ENCODE measurements at places on chromosomes 4 and X.
A peak's percentile ranks its signal among the peaks of the same experiment; 100 is the strongest.

DNA sequence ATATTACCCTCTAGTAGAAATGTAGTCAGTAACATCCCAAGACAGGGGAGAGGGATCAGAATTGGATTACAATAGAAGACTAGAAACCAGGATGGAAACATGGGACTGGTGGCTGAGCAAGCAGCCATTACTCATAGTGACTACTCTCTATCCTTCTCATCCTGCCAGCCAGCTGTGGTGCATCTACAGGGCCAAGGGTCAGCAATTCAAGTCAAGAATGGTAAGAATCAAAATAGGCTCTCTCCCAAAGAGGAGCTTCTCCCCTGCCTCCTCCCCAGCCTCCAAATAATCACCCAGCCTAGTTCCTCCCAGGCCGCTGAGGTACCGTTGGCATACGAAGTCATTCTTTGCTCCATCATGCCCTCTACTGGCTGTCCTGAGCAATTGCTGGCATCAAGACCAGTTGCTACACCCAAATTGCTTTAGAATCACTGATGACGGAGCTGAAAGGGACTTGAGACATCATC lies 19.4 kb downstream of the AWAT2 start:
- peak; percentile 51 for DNase-seq

DNA sequence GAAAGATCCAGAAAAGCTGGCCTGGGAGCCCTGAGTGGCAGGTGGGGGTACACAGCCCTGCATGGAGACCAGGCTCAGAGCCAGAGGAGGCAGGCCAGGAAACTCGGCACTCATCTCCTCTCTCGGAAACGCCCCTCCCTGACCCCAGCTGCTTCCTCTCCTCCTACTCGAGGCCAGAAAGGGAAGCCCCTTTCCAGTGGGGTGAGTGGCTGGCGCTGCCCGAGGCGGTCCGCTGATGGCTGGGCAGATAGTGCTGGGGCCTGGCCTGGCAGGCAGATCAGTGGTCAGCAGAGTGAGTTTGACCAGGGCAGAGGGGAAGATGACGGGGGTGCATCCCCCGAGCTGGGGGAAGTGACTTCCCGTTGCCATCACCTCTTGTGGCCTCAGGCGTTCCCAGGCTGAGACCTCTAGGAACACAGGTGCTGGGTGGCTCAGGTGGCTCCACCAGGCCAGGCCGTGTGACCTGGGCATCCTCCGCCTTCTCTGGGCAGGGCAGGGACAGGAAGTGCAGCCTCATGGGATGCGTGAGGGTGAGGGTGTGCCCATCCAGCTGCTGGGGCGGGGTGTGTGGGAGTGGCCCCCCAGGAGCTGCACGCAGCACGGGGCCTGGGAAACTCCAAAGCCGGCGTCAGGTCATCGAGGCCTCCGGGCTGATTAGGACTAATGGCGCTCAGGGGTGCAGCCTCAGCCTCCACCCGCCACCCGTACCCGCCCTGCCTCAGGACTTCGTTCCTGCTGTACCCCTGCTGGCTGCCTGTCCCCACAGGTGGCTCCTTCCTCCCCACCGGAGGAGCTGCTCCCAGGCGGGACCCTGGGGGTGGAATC lies 5.7 kb downstream of the SH3BP2 start:
- DNase-seq, result peak; percentile 34

DNA sequence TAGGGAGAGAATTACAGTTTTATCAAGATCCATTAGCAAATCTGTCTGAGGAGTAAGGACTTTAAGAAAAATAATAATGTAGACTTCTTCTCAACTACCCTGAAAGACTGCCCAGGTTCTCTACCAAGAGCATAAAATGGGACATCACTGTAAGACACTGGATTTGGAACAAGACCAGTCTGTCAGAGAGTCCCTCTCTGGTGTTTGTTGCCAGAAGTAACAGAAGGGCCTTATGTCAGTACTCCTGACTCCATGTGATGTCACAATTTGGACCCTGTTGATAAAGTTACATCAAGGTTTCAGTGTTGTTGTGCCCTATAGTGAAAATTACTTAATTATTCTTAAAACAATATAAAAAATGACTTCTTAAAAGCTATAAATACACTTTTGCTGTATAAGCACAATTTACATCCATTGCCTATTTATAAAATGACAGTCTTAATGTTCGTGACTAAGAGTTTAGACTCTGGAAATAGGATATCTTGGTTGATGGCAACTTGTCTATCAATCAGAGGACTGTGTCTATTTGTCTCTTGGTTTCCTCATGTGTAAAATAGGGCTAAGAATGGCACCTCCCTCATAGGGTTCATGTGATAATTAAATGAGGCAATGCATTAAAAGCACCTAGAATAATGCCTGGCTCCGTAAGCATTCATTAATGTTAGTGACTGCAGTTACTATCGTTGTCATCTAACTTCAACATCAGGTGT lies 57.8 kb downstream of the RS1 start:
- no peak for DNase-seq

GRCh38 chr4:17664755-17665154 lies 50.3 kb downstream of the MED28 start:
- DNase-seq, result no peak

DNA sequence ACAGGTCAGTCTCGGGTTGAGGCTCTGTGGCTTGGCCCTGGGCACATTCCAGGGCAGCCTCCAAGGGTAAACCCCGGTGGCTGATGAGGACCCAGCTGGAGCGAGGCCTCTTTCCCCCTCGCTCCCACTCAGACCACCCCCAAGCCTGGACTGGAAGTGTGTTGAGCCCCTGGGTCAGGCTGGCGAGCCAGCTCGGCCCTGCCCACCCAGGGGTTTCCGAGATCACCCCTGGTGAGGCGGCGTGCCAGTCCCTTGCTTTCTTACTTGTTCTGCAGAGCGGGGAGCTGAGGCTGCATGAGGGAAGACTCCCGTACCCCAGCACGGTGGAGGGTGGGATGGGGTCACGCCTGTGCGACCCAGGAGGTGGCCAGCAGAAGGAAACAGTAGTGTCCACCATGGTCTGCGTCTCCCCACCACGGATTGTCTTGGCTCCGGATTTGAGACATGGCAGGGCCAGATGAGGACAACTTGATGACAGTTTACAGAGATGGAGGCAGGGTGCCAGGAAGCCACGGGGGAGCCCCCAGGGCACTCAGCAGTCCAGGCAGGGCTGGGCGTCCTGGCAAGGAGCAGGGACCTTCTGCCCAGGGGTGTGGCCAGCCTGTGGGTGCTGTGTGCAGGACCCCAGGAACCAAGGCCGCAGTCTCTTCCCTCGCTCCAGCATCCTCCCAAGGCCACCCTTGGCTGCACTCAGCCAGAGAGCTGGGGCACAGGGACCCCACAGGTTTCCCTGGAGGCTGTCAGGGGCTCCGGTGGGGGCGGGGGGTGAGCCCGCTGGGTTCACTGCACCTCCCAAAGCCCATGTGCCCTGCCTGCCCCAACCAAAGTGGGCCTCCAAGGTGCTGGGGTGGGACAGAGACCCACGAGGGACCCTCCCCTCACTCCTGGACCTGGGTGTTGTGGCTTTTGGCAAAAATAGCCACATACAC lies 6.6 kb upstream of the FGFRL1 start:
- DNase-seq, result no peak

GRCh38 chr4:104010722-104011121 lies 290.9 kb upstream of the TACR3 start:
- no peak for DNase-seq

- DNase-seq, result peak; percentile 31
Observed at GRCh38 chr4:55435141-55435841, 39.5 kb downstream of the TMEM165 start.

- no peak for DNase-seq
Observed at GRCh38 chrX:150544222-150544787, 24.1 kb upstream of the MTM1 start.

DNA sequence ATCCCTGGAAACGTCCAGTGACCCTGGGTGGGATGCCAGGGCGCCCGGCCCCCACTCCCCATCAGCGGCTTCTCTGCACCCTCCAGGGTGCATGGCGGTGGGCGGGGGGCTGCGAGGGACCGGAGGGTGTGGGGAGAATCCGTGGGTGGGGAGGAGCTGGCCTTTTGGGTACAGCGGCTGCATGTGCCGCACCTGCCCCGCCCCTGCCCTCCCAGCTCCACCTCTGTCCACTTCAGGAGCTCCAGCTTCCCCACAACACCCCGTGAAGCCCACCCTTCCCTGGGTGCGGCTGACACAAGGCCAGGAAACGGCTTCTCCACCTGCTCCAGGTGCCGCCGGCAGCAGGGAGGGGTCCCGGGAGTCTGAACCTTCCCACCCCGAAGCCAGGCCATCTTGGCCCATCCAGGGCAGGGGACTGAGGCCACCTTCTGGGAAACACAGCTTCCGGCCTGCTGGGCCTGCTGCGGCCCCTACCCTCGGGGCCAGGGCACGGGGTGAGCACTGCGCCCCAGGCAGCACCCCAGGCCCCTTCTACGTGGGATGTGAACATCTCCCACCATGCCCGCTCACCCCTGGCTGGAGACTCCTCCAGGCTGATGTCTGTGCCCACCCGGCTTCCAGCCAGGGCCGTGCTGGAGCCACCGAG lies 34.6 kb downstream of the CPLX1 start:
- no peak for DNase-seq

DNA sequence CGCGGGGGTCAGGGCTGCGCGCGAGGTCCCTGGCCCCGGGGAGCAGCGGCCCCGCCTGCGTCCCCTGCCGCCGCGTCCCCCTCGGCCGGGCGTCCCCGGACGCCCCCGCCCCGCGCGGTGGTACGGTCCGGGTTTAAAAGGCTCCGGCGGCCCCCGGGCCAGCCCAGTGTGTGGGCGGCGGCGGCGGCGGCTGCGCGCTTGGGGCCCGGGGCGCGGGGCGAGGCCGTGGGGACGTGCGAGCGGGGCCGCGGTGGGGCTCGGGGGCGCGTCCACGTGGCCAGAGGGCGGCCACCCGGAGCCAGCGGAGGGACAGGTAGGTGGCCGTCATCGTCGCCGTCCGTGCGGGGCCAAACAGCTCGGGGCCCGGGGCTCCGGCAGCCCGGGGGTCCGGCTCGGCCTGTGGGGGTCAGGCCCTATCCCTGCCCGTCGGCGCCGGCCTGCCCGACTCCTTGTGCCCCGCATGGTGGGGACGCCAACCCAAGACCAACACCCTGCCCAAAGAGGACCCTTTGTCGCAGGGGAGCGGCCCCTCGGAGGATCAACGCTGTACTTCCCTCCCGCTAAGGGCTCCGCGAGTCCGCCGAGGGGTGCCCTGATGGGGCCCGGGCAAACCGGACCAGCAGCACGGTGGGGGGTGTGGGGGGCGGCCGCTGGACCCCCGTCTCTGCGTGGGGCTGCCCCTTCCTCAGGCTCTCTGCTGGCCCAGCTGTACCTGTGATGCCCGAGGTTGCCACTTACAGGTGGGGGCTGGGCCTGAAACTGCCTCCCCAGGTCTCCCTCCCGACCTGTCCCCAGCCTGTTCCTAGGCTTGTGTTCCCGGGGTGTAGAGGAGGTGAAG lies at the start of gene PLXNA3:
Gene PLXNA3, plus strand, starts transcription at position 166 of the 838 bp plus-strand sequence. CDS start 1,903 bp downstream, outside the sequence.
- DNase-seq, result peak; percentile 73

GRCh38 chrX:130615941-130616340 lies 214.2 kb downstream of the RBMX2 start:
- no peak for DNase-seq

- no peak for DNase-seq
Observed at GRCh38 chrX:2685886-2686285, 5.2 kb upstream of the CD99 start.

GRCh38 chrX:67780694-67781109 lies 236.9 kb downstream of the AR start:
- no peak for DNase-seq

- no peak for DNase-seq
Observed at GRCh38 chrX:3257471-3257870, 89.0 kb downstream of the MXRA5 start.

DNA sequence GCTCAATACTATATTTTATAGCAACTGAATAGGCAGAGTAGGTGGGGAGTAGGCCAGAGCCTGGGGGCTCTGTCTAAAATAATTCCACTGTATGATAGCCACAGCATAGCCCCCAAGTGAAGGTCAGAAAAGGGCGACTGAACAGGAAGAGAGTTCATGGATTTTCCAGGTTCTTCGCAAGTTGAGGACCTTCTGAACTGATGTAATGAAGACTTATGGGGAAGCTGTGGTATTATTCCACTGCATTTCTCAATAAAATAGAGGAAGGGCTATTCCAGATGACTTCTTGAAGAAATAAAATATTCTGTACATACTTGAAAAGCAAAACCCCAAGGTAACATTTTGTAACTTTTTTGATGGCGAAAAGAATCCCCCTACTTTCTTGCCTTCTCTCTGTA lies 231.4 kb upstream of the GPC4 start:
- DNase-seq, result no peak

DNA sequence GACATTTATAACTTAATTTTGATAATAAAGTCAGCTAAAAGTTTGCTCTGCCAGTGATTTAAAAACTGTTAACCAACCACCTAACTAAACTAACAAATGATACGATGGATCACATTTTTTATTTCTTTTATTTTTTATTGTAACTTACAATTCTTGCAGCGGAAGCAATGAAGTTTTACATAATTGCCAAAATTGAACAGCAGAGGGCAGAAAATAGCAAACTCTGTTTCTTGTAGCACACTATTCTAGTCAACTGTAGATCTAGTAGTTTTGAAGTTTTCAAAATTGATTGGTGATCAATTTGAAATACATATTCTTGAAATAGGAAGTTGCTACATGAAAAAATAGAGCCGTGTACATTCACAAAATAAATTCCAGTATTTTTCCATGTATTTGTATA lies 2.8 kb upstream of the GRIA2 start:
- DNase-seq, result no peak

- no peak for DNase-seq
Observed at GRCh38 chr4:30553706-30554105, 166.5 kb upstream of the PCDH7 start.

DNA sequence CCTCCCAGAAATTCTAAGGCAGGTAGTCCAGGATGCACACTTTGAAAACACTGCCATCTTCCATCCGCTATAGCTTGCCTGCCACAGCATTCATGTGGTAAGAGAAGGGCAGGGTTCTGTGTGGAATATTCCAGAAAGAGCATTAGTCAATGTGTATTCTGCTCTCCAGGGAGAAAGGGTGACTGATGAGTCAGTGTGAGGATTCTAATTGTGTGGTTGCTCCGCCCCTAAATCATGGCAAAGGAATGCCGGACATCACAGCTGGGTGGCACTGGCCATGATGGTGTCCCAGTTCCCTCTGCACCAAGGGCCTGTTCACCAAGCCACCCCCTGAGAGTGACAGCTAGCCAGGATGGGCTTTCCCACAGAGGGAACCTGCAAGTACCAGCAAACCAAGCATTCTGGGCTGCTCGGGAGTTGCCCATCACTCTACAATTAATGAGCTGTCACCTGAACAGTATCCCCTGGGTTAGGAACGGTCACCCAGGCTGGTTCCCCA lies 9.5 kb downstream of the IDS start:
- DNase-seq, result no peak

DNA sequence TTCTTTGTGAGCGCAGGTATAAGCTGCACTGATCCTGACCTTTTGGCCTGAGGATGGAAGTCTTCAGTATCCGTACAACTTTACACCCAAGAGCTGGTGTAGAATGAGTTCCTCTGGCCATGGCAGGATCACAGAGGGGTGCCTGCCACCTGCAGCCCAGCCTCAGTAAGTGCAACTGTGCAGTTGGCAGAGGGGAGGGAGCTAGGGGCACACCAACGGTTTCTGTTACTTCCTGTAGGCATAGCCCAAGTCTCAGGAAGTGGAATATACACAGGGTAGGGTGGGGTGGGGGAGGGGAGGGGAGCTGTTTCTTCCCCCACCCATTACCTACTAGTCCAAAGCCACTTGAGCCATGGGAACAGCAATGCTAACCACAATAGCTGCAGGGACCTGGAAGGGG lies 85.4 kb upstream of the GBA3 start:
- DNase-seq, result peak; percentile 3
